ENCODE measurements at places on chromosomes 7 and 10.

GRCh38 chr10:72122221-72122620, 33.9 kb upstream of the SPOCK2 start:
- DNase-seq, result no peak

GRCh38 chr7:152050547-152050971, 25.1 kb downstream of the GALNT11 start:
- DNase-seq, result no peak

DNA sequence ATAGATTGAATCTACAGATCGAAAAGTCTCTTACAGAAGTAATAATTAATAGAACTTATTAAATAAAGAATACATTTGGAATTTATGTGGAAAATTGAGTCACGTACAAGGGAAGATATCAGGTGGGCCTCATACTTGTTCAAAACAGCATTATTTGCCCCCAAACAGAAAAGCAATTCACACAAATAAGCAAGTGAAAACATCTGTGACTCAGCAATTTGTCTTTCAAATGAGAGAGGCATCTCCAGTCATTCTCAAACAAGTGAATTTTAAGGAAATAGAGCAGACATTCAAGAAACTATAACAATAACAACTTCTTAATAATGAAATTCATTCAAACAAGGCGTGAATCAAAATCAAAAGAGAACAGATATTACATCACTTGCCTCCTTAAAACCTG, 50.1 kb downstream of the SEMA3A start:
- DNase-seq, result no peak

DNA sequence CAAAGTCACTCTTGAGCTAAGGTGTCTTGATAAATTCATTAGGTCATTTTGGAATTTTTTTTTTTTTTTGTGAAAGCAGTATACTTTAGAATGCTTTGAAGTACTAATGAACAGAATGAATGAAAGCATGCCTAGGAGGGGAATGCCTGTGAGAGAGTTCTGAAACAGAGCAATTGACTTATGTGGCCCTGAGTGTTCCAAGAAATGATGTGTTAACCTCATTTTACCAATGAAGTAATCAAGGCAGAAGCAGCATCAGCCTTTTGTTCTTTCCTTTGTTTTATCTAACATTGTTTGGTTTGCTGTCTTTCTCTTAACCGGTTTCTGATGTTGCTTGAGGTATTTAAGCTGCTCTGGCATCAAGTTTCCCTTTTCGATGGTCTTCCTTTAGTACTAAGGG, 154.6 kb upstream of the HGF start:
- no peak for DNase-seq

DNA sequence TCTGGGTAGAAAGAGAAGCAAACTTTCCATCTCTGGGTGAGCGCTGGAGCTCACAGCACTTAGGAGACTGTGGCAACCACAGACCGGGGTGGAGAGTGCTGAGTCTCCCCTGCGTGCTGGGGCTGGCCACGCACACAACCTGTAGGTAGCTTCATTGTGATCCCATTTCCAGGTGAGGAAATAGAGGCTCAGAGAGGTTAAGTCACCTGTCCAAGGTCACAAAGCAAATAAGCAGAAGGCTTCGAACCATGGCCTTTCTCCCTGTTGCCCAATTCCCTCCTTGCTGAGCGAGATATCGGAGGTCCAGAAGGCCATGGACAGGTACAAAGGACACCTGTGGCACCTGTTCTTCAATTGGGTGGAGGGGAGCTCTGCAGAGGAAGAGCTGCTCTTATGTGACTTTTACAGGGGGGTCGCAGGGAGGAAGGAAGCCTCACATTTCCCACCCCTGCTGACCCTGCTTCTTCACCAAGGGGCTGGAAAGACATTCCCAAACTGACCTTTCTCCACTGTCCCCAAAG, 39.4 kb downstream of the ZCCHC24 start:
- DNase-seq, result no peak

DNA sequence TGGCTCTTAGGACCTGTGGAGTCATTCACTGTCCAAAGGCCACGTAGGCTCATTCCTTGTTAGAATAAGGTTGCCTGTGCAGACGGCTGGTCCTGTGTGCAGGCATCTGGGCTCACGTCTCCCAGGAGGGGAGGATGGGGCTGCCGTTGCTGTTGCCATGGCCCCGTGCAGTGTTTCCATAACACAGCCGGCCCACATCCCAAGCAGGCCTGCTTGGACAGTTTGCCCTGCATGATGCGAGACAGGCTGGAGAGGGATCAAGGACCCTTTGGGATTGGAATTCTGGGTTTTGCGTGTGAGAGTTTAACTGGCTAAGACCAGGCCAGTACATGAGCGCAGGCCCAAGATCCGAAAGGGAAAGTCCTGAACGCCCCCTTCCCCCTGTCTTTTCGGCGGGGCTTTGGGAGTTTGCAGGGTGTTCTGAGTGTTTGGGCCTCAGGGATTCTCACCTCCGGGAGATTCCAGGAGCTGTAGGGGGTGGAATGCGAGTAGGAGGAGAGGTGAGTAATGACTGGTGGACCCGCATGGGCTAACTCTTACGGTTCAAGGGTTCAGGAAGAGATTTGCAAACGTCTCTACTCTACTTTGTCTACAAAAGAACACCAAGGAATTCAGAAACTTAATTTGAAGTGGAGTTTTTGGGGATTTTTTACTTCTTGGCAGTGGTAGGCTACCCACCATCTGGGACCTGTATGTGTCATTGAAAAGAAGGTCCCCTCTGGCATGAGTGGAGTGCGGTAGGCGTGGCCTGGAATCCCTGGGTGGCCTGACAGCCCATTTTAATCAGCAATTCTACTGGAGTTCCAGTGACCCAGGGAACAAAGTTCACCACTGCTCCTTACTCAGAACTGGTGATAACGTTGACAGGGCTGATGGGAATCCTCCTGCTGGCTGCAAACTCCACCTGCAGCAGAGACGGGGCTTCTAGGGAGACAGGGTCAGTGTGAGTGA, 125.4 kb downstream of the ITIH5 start:
- DNase-seq, result no peak

DNA sequence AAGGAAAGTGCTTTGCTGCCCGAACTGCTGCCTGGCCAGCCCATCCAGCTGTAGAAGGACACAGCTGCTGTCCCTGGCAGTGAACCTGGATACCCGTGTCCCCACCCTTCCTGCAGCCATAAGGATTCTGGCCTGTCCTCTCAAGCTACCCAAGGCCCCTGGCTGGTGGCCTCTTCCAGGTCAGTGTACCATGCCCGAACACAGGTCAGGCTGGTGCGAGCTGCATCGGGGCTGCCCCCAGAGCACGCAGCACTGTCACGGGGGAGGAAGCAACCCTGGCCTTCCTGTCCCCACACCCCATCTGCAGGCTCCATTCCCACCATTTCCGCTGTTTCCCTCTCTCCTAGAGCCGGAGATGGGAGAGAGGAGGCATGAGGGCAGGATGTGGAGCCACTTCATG, 30.5 kb upstream of the PWWP2B start:
- no peak for DNase-seq

- no peak for DNase-seq
Measured at GRCh38 chr10:46787321-46787615, 124.0 kb upstream of the PTPN20 start.

DNA sequence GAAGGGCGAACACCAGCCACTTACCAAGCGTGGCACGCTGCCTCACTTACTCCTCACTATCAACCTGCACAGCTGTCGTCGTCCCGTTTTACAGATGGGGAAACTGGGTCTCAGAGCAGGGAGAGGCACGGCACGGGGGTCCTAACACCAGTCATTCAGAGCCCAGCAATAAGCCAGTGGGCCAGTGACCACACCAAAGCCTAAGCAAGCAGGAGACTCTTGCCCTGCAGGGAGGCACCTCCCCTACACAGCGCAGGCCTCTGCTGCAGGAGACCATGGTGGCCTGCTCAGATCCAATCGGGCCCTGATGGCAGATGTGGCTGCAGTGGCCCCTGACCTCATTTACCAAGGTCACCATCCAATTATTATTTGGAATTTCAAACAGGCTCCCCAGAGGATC, 4.8 kb downstream of the SLIT1 start:
- DNase-seq, result no peak

DNA sequence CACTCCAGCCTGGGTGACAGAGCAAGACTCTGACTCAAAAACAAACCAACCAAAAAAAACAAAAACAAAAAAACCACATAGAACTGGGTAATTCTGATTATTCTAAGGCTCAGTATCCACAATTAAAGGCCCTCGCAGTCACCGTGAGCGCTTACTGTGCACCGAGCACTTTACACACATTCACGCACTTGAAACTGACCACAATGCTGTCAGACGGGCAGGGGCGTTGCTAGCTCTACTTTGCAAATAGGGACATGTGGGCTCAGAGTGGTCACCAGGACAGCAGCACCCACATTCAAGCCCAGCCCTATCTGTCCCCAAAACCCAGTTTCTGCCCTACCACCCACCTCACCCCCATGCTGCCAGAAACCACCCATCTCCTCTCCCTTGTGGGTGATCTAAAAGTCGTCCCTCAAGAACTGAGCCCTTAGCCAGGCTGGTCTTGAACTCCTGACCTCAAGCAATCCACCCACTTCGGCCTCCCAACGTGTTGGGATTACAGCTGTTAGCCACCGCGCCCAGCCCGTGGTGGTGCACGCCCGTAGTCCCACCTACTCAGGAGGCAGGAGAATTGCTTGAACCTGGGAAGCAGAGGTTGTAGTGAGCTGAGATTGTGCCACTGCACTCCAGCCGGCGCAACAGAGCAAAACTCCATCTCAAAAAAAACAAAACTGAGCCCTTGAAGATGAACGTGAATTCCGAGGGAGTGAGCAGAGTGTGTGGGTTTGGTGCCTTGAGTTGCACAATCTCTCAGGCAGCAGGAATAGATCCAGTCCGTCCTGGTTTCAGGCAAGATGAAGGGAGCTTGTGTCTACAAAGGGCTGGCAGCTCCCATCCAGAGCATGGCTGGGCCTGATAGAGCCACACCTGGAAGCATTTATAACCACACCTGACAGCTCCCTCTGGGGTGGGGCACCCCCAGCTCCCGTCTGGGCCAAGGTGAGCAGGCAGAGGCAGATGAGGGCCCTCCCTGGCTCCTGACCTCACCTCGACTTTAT, 5.4 kb upstream of the HSPB1 start:
- no peak for DNase-seq

GRCh38 chr10:131724891-131725580, 175.8 kb upstream of the PPP2R2D start:
- no peak for DNase-seq

DNA sequence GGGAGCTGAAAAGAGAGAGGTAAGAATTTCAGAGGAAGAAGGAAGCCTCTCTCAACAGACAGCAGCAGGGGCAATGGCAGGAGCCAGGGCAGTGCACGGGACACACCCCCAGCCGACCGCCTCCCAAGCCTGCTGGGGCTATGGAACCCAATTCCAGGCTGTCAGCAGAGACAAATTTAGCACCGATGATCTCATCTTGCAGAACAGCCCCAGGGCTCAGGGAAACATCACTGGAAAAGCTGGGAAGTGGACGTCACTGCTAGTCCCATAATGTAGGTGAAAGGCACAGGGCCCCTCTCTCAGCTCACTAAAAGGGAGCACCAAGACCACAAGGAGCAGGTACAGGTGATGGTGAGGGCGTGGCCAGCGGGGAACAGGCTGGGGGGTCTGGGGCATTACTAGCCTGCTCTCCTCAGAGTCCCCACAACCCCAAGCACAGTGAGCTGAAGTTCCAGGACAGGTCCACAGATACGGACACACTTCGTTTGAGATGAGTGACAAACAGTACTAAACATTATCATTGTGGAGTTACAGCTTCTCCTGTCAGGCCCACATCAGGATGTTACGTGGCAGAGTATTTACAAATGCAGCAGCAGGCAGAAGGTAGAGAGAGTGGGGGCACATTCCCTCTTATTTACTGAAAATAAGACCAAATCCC, 103.7 kb downstream of the PLXNA4 start:
- DNase-seq, result no peak

DNA sequence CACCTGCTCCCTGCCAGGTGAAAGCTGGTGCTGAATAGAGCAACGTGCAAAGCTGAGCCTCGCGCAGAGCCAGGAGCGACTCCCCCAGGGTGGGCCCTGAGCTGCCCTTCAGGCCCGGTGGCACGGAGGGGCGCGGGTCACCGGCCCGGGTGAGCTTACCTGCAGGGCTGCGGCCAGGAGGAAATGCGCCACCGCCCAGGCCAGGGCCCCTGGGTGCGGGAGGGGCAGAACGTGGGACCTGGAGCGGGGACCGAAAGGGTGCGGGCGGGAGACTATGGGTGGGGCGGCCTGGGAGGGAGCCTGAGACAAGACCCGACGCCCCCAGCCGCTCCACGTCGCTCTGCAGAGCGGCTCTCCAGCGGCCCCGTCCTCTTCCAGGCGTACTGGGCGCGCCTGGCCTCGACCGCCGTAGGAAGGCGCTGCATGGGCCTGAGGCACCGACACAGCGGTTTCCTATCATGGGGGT, 122.1 kb downstream of the BTAF1 start:
- DNase-seq, result no peak

DNA sequence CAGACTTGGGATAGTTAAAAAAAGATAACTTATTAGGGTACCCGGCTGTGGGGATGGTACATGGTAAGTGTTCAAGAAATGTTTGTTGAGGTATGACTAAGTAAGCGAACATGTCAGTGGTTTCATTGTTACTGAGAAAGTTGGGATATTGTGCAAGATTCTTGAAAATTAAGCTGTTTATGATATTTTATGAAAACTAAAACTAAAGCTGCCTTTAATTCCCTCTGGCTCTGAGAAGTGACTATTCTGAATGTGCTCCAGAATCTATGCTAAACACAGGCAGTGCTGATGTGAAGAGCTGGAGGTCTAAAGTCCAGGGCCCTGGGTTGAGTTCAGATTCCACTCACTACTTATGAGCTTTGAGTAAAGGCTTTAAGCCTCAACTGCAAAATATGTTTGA, 72.9 kb downstream of the AOAH start:
- DNase-seq, result no peak

- no peak for DNase-seq
Measured at GRCh38 chr7:3995187-3995586, 686.9 kb upstream of the FOXK1 start.

DNA sequence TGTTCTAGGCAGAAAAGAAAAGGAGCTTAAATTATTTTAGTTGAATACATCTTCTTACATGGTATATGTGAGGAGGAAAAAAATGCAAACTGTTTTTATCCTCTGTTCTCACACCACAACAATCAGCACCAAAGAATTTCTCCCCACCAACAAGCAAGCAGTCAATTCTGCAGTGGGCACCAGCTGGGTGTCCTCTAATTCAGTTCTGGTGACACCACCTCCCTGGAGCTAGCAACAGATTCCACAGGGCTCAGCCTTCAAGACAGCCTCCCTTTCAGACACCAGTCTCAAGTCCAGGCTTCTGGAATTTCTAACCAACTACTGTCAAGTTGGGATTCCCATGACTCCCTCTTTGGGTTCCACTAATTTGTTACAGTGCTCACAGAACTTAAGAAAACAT, 490.2 kb upstream of the IGFBP3 start:
- DNase-seq, result no peak

DNA sequence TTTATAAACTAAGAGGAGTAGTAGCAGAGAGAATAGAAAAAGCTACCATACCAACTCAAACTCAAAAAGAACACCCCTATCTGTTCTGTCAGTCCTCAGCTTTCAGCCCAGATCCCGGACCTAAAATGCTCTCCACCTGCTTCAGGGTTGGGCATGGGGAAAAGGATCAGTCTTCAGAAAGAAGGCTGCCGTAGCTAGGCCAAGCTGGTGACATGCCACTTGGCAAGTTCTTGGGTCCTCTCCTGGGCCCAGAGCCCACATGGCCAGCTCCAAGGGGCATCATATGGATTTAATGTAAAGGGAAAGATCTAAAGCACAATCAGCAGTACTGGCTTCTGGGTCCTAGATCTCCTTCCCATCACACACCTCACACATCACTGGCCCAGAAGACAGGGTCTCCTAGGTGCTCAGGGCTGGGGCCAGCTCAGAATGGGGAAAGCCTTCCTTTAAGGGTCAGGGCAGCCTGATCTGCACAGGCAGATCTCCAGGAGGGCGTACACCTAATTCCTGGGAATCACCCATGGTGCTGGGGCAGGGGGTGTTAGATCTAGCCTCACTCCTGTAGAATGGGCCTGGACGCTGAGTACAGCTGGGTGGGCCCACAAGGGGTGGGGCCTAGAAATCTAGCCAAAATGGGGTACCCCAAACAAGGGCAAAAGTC, 2.5 kb downstream of the VAX1 start:
- no peak for DNase-seq
